ENCODE measurements at places on chromosomes 16 and 17.

DNA sequence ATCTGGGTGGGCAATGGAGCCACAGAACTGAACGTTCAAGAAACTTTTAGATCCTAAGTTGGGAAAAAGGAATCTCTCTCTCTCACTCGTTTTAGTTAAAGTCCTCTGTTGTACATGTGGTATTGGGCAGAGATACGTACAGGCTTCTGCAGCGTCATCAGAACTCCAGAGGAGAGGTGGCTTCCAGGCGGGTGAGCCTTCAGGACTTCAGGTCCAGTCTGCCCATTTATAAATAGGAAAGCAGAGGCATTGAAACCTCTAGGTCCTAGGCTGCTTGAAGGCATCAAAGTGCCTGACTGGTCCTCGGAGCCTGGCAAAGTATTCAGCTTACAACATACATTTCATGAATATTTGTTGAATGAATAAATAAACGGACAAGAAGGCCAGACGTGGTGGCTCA is 8.1 kb upstream of the TNFRSF13B start:
- no peak for DNase-seq

DNA sequence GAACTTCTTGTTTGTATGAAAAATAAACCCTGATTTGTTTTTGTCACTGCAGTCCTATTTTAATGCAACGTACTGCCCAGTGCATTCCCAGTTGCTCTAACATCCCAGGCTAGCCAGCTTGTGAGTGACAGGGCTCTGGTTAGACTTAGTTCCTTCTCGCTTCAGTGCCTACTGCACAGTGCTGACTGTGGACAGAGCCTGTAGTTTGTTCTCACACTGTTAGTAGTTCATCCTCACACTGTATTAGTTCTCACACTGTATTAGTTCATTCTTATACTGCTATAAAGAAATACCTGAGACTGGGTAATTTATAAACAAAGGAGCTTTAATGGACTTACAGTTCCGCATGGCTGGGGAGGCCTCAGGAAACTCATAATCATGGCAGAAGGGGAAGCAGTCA is 116.6 kb upstream of the SALL1 start:
- DNase-seq: no peak

DNA sequence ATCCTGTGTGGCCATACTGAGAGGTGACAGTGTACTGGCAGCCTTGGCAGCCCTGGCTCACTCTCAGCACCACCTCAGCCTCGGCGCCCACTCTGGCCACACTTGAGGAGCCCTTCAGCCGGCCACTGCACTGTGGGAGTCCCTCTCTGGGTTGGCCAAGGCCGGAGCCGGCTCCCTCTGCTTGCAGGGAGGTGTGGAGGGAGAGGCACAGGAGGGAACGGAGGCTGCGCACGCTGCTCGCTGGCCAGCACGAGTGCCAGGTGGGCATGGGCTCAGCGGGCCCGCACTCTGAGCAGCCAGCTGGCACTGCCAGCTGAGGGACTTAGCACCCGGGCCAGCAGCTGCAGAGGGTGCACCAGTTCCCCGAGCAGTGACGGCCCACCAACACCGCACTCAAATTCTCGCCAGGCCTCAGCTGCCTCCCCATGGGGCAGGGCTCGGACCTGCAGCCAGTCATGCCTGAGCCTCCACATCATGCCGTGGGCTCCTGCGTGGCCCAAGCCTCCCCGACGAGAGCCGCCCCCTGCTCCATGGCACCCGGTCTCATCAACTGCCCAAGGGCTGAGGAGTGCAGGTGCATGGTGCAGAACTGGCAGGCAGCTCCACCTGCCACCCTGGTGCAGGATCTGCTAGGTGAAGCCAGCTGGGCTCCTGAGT is 184.4 kb upstream of the TOX3 start:
- DNase-seq: no peak

DNA sequence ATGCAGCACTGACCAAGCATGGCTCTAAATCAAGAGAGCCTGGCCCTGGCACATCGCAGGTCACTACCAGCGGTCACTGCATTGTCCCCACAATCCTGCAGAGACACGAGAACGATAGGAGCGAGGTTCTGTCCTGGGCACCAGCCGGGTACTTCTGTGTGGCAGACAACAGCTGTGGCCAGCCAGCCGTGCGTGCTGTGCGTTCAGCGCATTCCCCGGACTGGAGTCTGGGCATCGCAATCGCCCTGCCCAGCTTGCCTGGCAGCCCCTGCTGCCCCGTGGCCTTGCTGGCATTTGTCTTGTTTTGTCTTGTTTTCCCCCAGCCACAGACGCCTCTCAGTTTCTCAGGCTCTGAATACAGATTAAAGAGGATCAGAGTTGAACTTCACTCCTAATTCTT is 33.9 kb downstream of the COTL1 start:
- DNase-seq: no peak

GRCh38 chr17:38942696-38943334 is 17.4 kb downstream of the LASP1NB start:
- no peak for DNase-seq

GRCh38 chr17:45942284-45942683 is 47.9 kb downstream of the MAPT start:
- DNase-seq: peak; percentile 9

DNA sequence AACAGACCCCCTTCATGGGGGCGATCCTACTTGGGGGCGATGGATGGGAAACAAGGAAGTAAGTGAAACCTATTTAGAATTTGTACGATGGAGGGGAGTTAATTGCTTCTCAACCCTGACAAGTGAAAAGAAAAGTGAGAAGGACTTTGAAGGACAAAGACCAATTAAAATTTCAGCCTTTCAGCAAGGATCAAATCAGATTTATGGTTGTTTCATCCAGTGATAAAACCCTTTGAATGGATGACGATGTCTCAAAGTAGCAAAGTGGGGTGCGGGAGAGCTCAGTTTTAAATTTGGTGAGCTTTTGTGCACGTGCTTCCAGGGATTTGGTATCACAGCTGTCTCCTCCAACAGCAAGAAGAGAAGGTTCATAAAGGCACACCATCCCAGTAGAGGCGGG is 51.7 kb downstream of the CMIP start:
- no peak for DNase-seq

GRCh38 chr16:85724126-85724879 is 26.6 kb downstream of the C16orf74 start:
- no peak for DNase-seq

GRCh38 chr17:77068915-77069314 is 71.9 kb upstream of the SEC14L1 start:
- DNase-seq: no peak

DNA sequence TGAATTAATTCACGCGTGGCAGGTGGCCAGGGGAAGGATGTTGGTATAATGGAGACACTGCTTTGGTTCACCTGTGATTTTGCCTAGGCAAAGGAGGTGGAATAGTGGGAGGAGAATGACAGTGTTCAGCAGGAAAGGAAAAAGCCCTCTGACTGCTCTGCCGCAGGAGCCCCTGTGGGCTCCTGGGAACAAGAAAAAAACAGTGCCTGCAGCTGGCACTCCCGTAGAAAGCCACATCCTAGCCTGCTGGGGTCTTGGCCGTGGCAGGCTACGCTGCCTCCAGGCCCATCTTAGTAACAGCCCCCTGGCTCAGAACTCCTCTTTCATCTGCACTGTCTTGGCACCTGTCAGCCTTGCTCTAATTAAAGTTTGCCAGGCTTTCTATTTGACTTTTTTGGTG is 20.6 kb downstream of the ADORA2B start:
- DNase-seq: no peak

- DNase-seq: no peak
These were observed 427 bp downstream of the PPP1R1B start for GRCh38 chr17:39627047-39627711.

GRCh38 chr16:25007284-25007984 is 7.7 kb downstream of the ARHGAP17 start:
- DNase-seq: peak; percentile 72

- no peak for DNase-seq
These were observed 449.6 kb upstream of the TOM1L1 start for GRCh38 chr17:54451051-54451450.

GRCh38 chr17:14205992-14206461 is 30.6 kb downstream of the CDRT15 start:
- no peak for DNase-seq

DNA sequence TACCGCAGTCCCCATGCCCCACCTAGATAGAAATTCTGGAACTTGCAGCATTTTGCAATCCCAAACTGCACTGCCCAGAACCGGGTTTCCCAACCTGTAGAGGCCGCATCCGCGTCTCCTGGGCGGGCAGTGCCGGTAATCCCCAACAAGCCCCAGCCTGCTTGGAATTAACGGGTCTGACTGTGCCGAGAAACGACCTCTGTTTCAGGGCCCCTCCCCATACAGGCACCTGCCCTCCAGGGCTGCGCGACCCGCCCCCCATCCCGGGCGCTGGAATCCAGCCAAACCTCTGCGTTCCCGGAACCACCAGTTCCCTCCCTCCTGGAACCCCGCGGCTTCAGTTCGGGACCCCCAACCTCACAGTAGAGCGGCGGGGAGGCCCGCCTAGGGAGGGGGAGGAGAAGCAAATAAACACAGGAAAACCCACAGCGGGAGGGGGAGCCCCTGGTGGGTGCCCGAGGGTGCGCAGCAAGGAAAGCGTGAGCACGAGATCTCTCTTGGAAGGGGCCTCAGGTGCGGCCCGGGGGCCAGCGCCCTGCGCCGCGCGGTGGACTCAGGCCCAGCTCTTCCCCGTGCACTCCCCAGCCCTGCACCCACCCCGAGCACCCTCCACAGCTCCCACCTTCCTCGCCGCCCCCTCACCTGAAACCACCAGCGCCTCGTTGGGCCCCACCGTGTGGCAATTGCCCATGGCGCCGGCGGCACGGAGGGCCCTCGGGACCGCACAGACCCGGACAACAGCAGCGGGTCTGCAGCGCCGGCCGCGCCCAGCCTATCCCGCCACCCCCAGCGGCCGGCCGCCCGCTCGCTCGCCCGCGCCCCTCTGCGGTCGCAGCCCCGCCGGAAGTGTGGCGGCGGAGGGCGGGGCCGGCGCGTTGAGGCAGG is at the start of gene FLOT2:
Gene FLOT2 (minus strand): TSS at position 850 of the 885 bp plus-strand sequence. CDS start 159 bp downstream, at position 691.
- DNase-seq: peak; percentile 48

DNA sequence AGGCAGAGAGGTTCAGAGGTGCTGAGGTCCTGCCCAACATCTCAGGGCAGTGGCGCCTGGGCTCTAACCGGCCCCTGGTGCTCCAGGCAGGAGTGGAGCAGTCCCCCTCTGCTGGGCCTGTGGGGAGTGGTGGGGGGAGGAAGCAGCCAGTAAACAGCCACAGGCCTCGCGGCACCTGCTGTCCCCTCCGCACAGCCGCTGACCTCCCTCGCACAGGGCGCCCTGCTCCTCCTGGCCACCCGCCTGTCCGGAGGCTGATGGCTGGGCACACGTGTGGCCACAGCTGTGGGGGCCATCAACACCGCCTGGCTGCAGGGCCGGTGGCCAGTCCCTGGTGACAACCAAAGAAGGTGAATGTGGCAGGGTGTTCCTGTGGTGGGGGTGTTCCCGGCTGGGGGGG is 36.8 kb upstream of the PABPN1L start:
- DNase-seq: no peak

GRCh38 chr17:80746262-80746935 is 201.8 kb downstream of the RPTOR start:
- DNase-seq: no peak

- peak; percentile 77 for DNase-seq
These were observed at the start of gene IGFBP4 for GRCh38 chr17:40443196-40443987. TSS of gene IGFBP4 (plus strand) at chr17:40443450. CDS start at chr17:40443736, 286 bp downstream.

- DNase-seq: no peak
These were observed 221.6 kb downstream of the GSG1L start for GRCh38 chr16:27841911-27842310.

GRCh38 chr16:86653285-86654006 is 75.1 kb downstream of the FOXL1 start:
- DNase-seq: peak; percentile 76

DNA sequence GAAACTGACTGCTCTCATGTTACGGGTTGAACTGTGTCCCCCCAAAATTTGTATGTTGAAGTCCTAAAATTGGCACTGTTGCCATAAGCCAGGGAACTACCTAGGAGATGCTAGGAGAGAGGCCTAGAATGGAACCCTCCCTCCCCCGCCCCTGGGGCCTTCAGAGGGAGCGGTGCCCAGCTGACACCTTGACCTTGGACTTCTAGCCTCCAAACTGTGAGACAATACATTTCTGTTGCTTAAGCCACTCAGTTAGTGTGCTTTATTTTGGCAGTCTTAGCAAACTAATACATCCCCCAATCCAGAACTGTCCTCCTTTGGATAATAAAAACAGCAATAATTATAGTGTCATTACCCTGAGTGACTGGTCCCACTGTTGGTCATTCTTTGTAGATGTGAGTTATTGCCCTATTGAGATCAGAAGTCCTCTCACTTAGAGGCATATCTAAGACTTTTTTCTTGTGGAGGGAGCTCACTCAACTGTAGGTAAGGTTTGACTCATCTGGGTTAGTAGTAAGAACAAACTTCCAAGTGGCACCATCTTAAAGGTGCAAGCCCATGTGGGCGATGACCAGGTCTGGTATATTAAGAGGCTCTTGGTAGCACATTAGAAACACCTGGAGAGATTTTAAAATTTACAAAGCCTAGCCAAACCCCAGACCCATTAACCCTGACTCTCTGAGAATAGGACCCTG is 93.0 kb upstream of the HLF start:
- DNase-seq: no peak

DNA sequence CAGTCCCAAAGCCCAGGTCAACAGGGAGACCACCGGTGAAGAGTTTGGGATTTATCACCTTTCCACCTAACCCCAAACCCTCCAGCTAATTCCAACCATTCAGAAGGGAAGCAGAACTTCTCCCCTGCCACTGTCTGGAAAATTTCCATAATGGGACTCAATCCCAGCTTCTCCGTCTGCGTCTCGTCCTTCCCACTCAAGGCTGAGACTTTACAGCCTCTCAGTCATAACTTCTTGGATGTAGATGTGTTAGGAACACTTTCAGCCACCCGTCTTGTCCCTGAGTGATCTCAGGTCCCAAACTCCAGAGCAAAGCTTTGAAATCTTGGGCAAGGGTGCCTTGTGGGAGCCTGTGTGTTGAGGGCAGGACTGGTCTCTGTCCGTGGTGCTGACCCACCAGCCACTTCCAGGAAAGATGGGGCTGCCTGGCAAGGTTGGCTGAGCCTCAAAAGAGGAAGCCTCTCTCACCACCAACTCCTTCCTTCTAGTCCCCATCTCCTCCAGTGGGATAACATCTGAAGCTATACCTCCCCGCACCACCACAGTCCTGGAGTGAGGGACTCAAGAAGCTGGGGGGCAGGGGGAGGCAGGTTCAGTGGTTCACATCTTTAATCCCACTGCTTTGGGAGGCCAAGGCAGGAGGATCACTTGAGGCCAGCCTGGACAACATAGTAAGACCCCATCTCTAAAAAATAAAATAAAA is 9.3 kb downstream of the GAS2L2 start:
- DNase-seq: peak; percentile 24

GRCh38 chr17:42525221-42525620 is 10.8 kb upstream of the NAGLU start:
- peak; percentile 94 for DNase-seq

DNA sequence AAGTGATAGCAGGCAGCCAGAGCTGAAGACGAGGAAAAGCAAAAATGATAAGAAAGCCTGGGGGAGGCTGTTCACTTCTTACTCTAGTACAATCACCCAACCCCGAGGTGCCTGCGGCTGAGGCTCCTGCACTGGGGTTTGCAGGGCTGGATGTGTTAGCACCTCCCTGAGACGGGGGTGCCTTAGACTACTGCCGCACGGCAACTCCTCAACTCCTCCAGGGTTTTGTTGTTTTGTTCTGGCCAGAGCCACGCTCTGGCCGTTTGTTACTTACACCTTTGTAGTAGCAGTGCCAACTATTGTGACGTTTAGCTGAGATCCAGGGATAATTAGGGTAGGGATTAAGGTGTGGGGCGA is 51.5 kb downstream of the LDHD start:
- no peak for DNase-seq
